A549 treated with RU486 at 1 μM for 4 hours (cell line): ENCODE measurements at places on chromosomes 1 and 21. TPM values are rescaled to one million over a fixed set of nuclear protein-coding genes. Genes with fewer than 3 reads are reported as not detected.

DCST1 gene
- not detected in 5 replicates for total RNA-seq

DIO1 gene
- total RNA-seq, result not detected in 5 replicates

SERINC2 gene
- 18.0 to 31.8 TPM (median 29.7 TPM) in 5 replicates for total RNA-seq

NCDN gene
- total RNA-seq, result 11.3 to 18.5 TPM (median 16.3 TPM) in 5 replicates

BEND5 gene
- not detected in 5 replicates for total RNA-seq

ATP6V1G3 gene
- not detected in 5 replicates for total RNA-seq

ACOT11 gene
- total RNA-seq, result 1.8 to 2.6 TPM (median 1.9 TPM) in 5 replicates

RGS1 gene
- total RNA-seq, result not detected in 5 replicates

ARHGAP29 gene
- 9.1 to 24.1 TPM (median 20.3 TPM) in 5 replicates for total RNA-seq

FAM131C gene
- total RNA-seq, result 10.8 to 19.2 TPM (median 15.8 TPM) in 5 replicates

TMEM53 gene
- total RNA-seq, result 7.6 to 13.6 TPM (median 9.5 TPM) in 5 replicates

HSD3B1 gene
- total RNA-seq, result not detected in 5 replicates

SPRR2G gene
- not detected in 5 replicates for total RNA-seq

GBP6 gene
- total RNA-seq, result not detected in 5 replicates

HP1BP3 gene
- total RNA-seq, result 109 to 161 TPM (median 111 TPM) in 5 replicates

ADGRB2 gene
- total RNA-seq, result 5.1 to 8.5 TPM (median 7.7 TPM) in 5 replicates

SPRR2A gene
- total RNA-seq, result not detected in 5 replicates

NCF2 gene
- total RNA-seq, result 2.3 to 3.4 TPM (median 2.8 TPM) in 5 replicates

S100A9 gene
- 0.38 to 2.0 TPM (median 1.1 TPM) in 5 replicates for total RNA-seq

KCNK1 gene
- 14.1 to 19.8 TPM (median 17.8 TPM) in 5 replicates for total RNA-seq

TSHB gene
- not detected in 5 replicates for total RNA-seq

OR2L13 gene
- not detected in 5 replicates for total RNA-seq

HUNK gene
- total RNA-seq, result 1.4 to 1.8 TPM (median 1.7 TPM) in 5 replicates

TMEM35B gene
- 13.9 to 18.8 TPM (median 15.4 TPM) in 5 replicates for total RNA-seq

KPRP gene
- not detected in 5 replicates for total RNA-seq

CSRP1 gene
- total RNA-seq, result 414 to 636 TPM (median 428 TPM) in 5 replicates

SERPINC1 gene
- 0.16 to 0.35 TPM (median 0.17 TPM) in 4 of 5 replicates, not detected in the other for total RNA-seq

CYP4A22 gene
- not detected in 5 replicates for total RNA-seq

KDM1A gene
- total RNA-seq, result 80.1 to 87.4 TPM (median 83.1 TPM) in 5 replicates

DEDD gene
- 26.1 to 32.6 TPM (median 30.9 TPM) in 5 replicates for total RNA-seq
